Mucosa of descending colon (tissue), 3 donors: ENCODE measurements at places on chromosomes 5 and 9. TPM values are rescaled to one million over a fixed set of nuclear protein-coding genes. Genes with fewer than 3 reads are reported as not detected.

Gene C9
- total RNA-seq = 0.12 TPM

Gene PLPP7
- total RNA-seq = 0.58 TPM

Gene PKD2L2
- total RNA-seq = not detected

DNA sequence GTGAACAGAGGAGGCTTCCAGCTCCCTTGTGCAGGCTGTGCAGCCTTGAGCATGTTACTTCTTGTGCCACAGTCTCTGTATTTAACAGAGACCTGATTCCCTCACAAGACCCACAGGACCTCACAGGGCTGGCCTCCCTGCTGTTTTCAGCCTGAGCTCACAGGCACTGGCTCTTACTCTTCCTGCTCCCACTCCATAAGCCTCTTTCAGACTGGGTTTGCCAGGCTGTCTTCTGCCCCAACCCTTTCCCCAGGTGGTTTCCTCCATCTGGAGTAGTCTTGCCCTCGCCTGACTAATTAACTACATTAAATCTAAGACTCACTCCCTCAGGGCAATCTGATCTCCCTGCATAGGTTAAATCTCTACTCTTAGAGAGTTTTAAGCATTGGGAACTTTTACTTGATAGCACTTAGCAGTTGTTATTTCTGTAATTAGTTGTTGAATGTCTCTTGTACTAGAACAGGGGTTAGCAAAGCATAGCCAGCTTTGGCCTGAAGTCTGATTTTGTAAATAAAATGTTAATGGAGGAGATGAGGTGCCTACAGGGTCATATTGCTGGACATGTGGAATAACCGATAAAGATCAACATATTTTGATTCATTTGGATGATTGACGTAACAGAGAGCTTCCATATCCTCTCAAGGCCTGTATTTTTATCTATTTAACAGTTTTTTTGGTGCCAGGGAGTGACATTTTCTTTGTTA lies 28.6 kb upstream of the SPATA31E1 start:
- DNase-seq = no peak

DNA sequence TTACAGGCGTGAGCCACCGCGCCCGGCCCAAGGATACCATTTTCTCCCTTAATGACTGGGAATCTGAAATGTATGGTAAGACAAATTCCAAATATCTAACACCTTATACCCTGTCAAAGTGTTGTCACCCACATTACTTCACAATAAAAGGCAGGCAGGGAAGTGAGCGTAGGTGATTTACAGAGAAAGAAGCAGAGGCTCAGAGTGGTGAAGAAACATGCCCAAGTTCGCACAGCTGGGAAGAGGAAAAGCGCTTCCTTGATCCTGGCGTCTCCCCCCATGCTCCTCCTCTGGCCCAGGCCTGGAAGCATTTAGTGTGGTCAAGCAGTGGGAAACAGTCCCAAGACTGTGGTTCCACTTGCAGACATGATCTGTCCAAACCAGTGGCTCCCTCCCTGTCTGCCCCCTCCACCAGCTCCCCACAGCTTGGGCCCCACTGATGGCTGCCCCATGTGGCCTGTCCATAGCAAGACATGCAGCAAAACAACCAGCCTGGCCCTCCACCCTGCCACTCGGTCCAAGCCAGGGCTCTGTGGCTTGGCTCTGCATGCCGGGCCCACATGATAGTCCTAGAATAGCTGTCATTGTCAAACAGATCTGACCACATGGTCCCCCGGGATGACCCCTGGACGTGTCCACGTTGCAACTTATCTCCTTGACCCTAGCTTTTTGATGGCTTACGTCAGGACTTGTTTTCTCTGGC lies 107.2 kb downstream of the TTLL11 start:
- DNase-seq = peak; percentile 54

- no peak for DNase-seq
Observed at GRCh38 chr5:155250596-155250995, 237.0 kb downstream of the KIF4B start.

DNA sequence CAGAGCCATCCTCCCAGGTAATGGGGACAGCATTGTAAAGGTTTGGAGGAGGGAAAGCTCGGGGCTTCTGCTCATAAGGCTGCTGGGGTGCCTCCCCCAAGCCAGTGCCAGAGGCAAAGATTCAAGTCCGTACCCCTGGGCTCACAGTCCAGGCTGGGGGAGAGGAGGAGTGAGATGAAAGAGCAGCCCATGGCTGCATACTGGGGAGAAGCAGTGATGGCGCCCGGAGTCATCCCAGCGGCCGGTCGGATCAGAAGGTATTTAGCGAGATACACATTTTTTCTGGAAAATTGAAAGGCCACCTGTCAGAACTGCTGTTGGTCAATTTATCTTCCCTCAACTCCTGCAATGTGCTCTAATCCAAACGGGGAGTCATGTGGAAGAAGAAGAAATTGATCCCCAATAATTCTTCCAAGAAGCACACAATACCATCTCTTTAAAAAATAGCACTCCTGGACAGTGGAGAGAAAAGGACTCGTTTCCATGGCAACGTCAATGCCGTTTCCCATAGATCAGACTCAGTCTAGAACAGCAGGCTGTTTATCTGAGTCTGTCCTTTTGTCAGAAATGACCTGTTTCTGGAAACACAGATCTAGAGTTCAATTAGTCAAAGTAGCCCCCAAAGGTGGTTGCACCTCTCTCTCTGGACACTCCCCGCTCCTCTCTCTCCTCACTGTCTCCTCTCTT lies 65.9 kb downstream of the NSG2 start:
- DNase-seq = no peak

- DNase-seq = no peak
Observed at GRCh38 chr9:70303268-70303667, 44.5 kb downstream of the SMC5 start.

GRCh38 chr5:173660481-173661280 lies 44.2 kb upstream of the BOD1 start:
- DNase-seq = no peak

DNA sequence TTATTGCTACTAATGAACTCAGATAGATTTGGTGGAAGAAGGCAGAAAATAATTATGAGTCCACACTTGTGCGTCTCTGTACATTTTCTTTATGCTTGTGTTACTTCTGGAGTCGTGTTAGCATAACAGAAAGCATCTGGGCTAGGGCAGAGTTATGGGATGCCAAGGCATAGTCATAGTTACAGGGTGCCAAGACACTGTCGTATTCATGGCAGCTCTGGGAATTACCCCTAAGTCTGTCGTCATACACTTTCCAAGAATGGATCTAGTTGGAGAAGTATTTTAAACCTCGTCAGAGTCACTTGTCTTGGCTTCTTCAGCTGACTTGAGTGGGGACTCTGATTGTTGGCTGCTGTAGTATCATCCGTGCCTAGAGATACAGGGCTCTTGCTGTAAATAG lies 27.7 kb downstream of the CAMK4 start:
- no peak for DNase-seq

- DNase-seq = no peak
Observed at GRCh38 chr5:177492841-177493240, 4.6 kb downstream of the PDLIM7 start.

- peak; percentile 16 for DNase-seq
Observed at GRCh38 chr9:71036501-71036900, 84.9 kb downstream of the TRPM3 start.
